ENCODE measurements at places on chromosomes 11 and 22.
A peak's percentile ranks its signal among the peaks of the same experiment; 100 is the strongest.

DNA sequence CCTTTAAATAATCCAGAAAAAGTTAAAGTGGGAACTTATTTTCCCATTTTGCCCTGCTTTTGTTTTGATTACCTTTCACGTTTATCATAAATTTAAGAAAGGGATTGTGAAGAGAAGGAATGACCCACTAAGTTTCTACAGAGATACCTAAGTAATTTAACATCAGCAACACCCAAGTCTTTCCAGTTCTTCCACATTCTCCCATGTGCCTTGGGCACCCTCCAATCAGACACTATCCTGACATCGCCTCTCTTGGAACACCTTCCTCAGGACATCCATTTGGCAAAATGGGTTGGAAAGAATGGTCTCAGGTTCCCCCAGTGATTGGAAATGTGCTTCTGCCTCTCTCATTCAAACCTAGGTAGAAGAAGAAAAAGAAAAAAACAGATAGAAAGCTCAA is 6.3 kb downstream of the BBOX1 start:
- DNase-seq = no peak

DNA sequence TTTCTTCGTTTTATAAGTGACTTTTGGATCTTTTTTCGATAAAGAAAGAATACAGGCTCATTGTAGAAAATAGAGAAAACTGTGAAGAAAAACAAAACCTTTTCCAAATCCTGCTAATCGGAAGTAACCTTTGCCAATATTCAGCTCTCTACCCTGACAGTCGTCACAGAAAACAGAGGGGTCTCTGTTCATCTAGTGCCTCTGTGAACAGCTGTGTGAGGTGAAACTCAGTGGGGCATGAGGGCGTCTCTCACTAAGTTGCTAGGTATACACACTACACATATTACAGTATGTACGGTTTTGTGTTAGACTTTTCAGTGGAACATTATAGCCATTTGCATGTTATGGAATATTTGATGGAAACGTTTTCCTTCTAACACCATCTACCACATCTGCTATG is 39.4 kb downstream of the DHCR7 start:
- no peak for DNase-seq

DNA sequence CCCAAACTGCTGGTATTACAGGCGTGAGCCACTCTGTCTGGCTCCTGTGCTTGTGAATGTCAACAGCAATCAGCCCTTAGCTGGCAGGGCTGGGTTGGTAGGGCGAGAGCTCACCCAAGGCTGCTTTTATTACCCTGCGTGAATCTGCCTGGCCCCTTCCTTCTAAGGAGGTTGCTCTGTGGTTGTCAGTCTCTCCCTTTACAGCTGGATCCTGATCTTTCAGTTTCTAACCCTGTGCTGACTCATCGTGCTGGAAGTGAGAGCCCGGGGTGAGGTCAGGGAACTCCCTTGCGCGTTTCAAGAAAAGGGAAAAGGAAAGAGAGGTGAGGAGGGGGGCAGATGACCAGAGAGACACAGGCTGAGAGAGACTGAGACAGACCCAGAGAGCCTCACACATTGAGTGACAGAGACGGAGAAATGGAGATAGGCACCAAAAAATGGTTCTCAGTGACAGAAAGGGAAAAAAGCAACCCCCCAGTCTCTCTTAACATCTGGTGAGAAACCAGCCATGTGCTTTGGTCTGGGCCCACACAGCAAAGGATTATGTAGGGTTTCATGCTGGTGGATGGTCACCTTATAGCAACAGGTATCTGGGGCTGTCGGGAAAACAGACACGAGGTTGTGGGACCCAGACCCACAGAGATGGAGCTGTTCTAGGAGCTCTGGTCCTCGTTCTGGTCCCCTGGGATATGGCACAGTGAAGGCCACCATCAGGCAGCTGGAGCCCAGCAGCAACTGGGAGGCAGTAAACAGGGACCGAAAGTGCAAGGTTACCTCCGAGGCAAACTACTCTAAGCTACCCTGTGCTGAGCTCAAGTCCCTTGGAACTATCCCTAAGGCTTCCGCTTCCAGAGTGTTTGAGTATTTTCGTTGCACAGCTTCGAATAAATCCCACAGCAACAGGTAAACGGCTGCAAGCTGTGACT is 2.5 kb downstream of the TCN2 start:
- DNase-seq = peak; percentile 68

DNA sequence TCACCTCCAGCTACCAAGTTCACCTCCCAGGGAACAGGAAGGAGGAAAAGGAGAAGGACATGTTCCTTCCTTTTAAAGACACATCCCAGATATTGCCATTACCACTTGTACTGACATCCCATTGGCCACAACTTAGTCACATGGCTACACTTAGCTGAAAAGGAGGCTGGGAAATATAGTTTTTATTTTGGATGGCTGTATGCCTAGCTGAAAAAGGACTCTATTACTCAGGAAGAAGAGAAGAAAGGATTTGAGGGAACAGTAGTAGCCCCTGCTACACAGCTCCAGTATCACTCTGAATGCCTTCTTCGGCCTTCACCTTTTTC is 2.1 kb upstream of the APOA5 start:
- DNase-seq = no peak

- DNase-seq = no peak
These were observed 2.0 kb upstream of the TIMP3 start for GRCh38 chr22:32799496-32799895.

DNA sequence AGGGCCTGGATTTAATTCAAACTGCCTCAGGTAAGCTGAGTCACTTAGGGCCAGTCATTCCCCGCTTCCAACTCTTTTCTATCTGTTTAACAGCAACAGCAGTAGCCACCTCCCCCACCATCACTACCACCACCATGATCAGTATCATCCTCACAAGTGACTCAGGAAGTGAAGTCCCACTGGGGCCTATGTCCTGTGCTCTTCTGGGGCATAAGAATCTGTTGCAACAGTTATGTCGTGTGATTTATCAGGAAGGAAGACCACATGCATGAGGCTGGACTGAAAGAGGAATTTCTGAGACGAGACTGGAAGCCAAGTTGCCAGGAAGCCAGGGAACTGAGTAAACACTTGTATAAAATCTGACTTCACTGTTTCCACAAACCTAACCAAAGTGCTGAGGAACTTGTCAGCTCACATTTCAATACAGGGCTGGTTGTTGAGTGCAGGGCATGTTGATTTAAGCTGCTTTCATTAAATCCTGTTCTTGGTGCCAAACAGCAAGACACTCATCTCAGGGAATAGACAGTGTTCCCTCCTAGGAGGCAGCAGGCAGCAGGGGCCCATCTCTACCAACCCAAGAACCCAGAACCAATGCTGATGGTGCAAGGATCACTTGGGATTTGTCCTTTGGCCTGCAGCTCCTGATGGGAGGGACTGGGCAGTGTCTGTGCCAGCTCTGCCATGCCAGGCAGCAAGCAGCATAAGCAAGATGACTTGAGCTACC is 226.7 kb upstream of the NARS2 start:
- peak; percentile 99 for DNase-seq

GRCh38 chr11:75324189-75324588 is 27.3 kb downstream of the ARRB1 start:
- DNase-seq = no peak

DNA sequence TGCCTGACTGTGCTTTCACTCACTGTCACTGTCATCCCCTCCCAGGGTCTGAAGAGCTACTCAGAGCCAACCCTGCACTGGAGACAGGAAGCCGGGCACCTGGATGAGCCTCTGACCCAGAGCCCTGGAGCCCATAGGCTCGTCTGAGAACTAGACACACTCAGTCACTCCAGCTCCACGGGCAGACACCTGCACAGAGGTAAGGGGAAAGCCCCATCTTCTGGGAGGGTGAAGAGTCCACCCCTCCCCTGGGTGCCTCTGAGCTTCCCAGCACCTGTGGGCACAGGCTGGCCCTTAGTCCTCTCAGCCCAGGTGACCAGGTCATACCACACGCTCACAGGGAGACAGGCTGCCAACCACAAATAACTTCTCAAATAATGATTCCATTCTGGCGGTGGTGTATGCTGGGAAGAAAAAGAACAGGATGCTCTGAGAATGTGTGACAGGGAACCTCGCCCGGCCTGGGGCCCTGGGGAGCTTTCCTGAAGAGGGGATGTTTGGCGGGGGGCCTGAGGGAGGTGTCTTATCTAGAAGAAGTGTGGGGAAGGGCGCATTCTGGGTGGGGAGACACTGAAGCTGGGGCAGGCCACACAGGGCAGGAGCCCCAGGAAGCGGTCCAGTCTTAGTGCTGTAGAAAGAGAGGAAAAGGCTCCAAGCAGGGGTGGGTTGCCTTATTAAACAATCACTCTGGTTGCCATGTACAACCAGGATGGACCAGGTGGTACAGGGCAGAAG is 5.3 kb downstream of the CCDC157 start:
- no peak for DNase-seq

- no peak for DNase-seq
These were observed 14.3 kb upstream of the THRSP start for GRCh38 chr11:78049348-78049747.
